ENCODE measurements at places on chromosomes 4 and X.

DNA sequence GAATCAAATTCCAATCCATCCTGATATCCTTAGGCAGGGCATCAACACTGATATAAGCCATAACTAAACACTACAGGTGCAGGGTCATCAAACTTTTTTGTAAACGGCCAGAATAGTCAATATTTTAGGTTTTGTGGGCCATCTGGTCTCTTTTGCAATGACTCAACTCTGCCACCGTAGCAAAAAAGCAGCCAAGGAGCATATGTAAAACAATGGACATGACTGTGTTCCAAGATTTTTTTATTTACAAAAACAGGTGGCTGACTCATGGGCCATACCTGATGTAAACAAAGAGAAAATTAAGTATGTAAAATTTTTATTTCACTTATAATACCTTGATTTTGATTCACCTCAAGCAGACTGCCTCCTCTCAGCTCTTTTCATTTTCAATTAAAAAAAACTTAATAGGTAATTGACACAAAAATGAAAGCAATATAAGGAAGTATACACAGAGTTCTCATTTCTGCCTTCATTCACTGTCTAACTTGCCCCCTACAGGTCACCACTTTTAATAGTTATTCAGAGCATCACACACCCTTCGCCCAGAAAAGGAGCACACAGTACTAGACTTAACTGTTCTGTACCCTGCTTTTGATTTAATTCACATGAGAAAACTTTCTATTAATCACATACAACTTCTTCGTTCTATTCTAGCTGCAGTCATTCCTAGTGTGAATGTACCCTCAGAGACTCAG is 35.3 kb upstream of the GPM6B start:
- DNase-seq = no peak

- no peak for DNase-seq
These were observed 1928.4 kb downstream of the STIM2 start for GRCh38 chr4:28788929-28789490.

- no peak for DNase-seq
These were observed 180.8 kb upstream of the ANXA3 start for GRCh38 chr4:78370631-78371372.

- DNase-seq = no peak
These were observed 24.1 kb downstream of the FAT4 start for GRCh38 chr4:125338814-125339213.

DNA sequence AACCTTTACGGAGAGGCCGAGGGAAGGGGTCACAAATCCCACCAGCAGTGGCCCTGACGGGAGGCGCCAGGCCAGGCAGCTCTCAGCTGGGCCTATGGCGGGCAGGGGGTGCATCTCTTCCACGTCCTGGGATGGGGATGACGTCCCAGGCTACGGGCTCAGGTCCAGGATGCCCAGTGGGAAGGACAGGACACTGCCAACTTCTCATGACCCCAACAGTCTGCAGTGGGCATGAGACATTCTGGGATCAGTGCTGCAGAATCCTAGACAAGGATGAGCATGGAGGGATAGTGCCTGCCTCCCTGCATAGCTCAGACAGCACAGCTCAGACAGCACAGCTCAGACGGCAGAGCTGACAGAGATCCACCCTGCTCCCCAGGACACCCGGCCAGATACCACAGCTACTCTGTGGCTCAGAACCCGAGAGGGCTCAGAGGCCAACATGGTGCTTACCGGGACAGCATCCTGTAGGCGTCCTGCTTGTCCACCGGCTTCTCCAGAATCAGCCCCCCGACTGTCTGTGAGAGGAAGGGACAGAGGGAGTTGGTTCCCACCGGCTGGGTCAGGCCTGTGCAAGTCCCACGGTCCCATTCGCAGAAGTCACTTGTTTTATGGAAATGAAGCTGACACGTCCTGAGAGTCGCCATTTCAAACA is 17.3 kb downstream of the ASMTL start:
- DNase-seq = no peak

DNA sequence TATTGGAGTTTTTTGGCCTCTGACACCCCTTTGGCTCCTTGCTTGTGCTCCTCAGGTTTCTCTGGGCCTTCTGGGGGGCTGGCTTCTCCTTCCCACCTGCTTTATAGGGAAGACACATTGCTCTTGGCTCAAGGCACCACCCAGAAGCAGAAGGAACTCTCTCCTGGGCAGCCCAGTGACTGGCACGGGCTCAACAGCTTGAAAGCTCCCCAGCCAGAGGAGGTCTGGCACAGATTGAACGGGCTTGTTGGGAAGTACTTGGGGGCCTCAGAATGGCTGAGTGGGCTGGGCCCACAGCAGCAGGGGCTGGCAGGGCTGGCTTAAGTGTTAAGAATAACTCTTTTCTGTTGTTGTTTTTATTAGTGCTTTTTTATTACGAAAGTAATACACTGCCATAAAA is 11.2 kb upstream of the ZNF185 start:
- no peak for DNase-seq

DNA sequence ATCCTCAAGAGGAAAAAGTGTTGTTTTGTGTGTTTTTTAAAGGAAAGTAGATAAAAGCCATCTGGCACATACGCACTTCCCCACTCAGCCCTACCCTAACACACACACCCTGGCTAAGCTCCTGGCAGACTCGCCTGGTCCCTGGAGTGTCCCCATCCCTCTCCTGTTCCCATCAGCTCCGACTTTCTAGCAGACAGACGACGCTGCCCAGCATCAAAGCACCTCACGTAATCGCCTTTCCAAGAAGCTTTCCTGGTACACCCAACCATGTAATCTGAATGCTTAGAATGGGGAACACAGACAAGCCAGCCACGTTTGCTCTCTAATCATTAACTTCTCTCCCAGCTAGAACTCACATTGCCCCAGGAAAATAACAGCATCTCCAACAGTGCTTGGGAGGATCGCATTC is 116.2 kb downstream of the AFAP1 start:
- no peak for DNase-seq

GRCh38 chrX:16678689-16679088 is 28.7 kb downstream of the S100G start:
- no peak for DNase-seq

DNA sequence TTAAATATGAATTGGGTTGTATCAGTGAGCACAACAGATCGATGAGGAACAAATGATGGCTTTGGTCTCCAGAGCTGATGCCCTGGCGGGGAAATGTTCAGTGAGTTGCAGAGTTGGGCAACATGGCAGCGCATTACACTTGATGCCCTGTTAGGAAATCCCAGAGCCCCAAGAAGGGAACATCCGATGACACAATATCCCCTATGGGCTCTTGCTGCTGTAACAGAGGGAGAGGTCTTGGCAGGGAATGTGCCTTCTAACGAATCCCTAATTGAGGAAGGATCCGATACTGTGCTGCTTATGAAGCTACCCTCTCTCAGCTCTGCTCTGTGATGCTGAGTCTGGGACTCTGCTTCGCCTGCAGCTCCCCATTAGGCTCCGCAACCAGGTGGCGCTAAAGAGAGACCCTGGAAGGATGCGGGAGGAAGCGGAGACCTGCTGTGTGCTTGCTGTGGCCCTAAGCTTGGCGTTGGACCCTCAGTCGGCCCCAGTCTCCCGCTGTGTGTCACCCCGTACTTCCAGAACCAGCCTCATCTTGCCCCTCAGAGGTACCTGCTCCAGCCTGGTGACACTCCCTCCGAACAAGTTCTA is 38.9 kb downstream of the PDHA1 start:
- peak; percentile 54 for DNase-seq

DNA sequence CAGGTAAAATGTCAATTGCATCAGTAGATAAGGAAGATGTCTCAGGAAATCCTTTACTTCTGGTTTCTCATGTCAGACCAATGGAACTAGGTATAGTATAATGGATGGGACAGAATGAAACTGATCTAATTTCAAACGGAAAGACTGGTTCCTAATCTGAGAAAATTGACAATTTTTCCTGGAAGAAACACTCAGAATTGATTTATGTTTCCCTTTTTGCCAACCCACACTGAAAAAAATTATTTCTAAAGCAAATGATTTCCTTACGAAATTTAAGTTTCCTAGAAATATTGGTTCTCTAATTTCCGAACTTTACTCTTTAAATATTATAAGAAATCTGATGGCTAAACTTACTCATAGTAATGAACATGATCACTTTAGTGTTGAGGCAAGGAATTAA is 19.1 kb downstream of the PPAT start:
- DNase-seq = no peak

DNA sequence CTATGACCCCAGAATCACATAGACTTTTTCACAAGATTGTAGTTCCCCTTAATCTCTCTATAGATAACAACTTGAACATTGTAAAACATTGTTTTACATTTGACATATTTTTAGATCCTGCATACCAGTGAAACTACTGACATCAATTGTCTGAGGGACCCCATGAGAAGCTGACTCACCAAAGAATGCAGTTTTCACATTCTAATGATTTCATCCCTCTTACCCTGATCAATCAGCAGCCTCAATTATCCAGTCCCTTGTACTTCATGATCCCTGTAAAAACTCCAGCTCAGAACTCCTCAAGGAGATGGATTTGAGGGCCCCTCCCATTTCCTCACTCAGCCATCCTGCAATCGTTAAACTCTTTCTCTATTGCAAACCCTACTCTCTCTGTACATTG is 411.0 kb upstream of the NDST3 start:
- no peak for DNase-seq

DNA sequence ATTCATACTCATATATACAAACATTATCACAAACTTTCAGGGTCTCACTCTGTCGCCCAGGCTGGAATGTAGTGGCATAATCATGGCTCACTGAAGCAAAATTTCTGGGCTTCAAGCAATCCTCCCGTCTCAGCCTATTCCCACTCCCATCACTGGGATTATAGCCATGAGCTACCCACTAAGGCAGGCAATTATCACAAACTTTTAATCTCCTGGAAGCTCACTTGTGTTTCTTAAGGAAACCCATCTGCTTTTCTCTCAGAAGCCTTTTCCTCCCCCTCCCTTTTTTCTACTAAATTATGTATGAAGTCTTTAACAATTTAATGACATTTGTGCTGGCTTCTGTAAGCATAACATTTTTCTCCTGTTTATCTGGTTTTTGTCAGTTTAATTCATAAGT is 170.5 kb downstream of the AREG start:
- DNase-seq = no peak

Data from stimulated activated CD4-positive, alpha-beta T cell treated with anti-CD3 and anti-CD28 coated beads, Interleukin-4, amount 100 ng/mL, for 1 hour (primary cell).